H4 (cell line): ENCODE measurements at places on chromosomes 1 and 21. TPM values are rescaled to one million over a fixed set of nuclear protein-coding genes. Genes with fewer than 3 reads are reported as not detected.

- DNase-seq: no peak
Measured at GRCh38 chr1:116763116-116763786, 9.0 kb downstream of the CD2 start.

- no peak for DNase-seq
Measured at GRCh38 chr21:37047079-37047478, 25.8 kb downstream of the PIGP start.

DNA sequence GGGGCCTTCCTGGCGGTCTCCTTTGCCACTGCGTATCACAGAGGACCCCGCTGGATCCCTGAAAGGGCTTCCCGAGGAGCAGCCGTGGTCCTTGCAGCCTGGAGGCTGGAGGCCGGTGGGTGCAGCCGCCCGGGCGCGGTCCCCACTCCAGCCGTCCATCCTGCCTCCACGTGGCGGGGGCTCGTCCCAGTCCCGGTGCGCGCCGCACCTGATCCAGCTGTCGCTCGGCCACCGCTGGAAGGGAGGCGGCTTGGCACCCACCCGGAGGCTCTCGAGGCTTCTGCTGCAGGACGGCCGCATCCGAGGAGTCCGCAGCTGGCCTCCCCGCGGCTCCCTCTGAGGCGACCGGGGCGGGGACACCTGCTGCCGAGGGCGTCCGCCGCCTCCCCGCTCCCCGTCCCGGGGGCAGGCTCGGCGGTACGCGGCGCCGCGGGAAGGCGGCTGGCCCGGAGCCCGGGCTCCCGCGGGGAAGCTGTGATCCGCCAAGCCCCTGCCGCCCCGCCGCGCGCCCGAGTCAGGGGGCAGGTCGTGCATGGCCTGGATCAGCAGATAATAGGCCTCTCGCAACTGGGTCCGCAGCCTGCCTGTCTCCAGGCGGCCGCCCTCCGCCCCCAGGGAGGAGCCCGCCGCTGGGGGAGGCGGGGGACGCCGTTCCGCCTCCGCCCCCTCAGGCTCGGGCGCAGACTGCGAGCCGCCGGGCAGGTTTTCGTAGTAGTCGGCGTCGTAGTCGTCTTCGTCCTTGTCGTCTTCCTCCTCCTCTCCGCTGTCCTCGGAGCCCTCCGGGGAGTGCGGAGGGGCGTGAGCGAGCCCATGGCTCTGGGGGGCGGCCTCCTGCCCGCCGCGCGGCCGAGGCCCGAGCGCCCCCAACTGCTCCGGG lies at the start of gene SYDE2:
Gene SYDE2 (minus strand): TSS at position 554 of the 877 bp plus-strand sequence. CDS start 20 bp downstream, at position 534.
- DNase-seq: peak; percentile 26

DNA sequence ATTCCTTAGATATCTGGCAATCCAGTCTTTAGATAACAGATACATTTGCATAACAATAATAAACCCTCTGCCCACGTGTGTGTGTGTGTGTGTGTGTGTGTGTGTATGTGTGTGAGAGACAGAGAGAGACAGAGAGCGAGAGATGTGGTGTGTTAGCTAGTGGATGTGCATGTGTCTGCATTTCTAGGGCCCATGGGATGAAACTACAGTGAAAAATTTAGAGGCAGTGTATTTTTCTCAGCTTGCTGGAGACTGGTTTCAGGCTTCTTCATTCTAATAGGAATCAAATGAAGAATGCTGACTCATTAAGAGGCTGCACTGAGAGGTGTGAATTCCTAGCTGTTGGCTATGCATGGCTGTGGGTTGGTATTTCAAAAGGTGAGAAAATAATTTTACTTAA lies 303.2 kb downstream of the LMX1A start:
- no peak for DNase-seq

DNA sequence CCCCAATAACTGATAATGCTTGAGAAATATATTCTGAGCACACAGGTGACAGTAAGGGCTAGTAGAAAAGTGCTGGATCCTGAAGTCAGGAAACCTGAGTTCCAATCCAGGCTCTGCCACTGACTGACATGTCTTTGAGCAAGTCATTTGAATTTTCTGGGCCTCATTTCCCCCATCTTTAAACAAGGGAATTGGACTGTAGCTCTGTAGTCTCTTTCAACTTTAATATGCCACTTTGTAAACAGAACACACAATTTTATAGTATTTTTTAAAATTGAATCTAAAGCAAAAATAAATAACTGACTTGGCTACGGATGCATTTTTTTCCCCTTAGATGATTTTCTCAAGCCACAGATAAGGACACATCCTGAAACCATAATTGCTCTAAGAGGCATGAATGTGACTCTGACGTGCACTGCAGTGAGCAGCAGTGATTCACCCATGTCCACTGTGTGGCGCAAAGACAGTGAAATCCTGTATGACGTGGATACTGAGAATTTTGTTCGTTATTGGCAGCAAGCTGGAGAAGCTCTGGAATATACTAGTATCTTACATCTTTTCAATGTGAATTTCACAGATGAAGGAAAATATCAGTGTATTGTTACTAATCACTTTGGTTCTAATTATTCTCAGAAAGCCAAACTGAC lies 37.0 kb downstream of the LRIG2 start:
- DNase-seq: peak; percentile 81

- peak; percentile 76 for DNase-seq
Measured at GRCh38 chr1:42931911-42932422, 26.7 kb downstream of the SLC2A1 start.

DNA sequence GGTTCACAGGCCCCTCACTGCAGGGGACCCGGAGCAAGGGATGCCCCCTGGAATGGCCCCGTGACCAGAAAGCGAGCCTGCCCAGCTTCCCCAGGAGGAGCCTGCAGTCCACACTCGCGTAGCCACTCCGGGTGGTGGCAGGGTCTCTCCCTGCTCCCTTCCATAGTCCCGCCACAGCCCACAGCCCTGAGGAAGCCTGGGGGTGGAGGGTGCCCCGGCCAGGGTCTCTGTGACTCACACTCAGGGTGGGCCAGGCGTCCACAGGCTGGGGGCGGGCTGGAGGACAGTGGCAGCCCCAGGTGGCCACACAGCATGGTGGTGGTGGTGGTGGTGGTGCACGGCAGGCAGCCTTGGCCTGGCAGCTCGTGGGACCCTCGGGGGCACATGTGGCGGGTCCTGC lies 15.6 kb downstream of the YBEY start:
- DNase-seq: no peak

GRCh38 chr1:85225624-85226380 lies 25.0 kb upstream of the SYDE2 start:
- no peak for DNase-seq

Gene BSND
- not detected in 2 replicates for total RNA-seq

DNA sequence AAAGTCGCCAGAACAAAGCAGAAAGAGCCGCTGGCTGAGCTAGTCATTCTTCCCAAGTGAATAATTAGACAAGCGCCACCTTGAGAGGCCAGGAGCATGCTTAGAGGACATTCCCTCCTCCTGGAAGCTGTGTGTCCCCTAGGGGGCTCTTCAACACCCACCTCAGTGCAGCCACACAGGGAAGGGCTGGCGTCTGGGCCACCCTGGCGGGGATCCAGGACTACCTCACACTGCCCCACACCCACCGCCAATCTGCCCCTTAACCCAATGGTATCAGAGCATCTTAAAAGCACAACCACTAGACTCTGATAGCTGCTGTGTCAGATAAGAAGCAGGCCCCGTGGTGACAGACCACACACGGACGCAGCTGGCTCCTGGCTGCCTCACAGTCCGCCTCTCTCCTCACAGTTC lies 24.9 kb downstream of the SETD4 start:
- no peak for DNase-seq

GRCh38 chr1:5394111-5394510 lies 598.1 kb downstream of the NPHP4 start:
- DNase-seq: no peak

- no peak for DNase-seq
Measured at GRCh38 chr1:224863486-224863885, 66.0 kb upstream of the DNAH14 start.

DNA sequence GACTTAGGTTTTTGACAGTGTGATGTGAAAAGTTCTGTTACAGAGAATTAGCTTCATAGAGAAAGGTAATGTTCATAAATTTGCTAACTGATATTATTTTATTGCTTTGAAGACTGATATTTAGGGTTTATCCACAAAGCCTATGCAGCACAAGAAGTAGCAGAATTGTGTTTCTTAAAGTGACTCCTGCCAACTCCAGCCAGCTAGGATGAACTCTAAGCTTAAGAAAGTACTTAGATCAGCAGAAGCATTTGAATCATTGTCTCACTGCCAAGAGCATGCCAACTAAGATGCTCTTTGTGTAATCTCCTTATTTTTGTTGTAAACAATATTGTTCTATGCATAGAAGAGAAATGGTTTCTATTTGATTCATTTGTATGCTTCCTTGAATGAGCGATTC lies 589.4 kb upstream of the ADGRL4 start:
- no peak for DNase-seq

- no peak for DNase-seq
Measured at GRCh38 chr1:119966020-119966419, 69.7 kb upstream of the ADAM30 start.

GRCh38 chr1:202281316-202282024 lies 60.3 kb downstream of the UBE2T start:
- peak; percentile 64 for DNase-seq

DNA sequence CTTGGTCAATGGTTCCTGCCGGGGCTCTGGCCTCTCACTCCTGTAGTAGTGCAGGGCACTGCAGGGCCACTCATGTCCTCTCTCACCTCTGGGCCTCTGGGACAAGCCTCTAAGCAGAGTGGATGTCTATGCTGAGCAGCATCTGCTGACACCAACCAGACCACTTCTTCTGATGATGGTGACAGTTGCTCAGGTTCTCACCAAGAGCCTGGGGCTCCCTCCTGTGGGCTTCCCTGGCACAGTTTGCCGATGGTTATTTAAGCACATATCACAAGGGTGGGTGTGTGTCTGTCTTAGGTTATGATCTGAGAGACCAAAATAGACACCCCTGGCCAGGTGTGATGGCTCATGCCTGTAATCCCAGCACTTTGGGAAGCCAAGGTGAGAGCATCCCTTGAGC lies 17.4 kb upstream of the GPR137B start:
- DNase-seq: no peak

Gene TFF3
- not detected in 2 replicates for total RNA-seq

Gene OR2L2
- total RNA-seq: not detected in 2 replicates

Gene CRYAA
- not detected in 2 replicates for total RNA-seq

DNA sequence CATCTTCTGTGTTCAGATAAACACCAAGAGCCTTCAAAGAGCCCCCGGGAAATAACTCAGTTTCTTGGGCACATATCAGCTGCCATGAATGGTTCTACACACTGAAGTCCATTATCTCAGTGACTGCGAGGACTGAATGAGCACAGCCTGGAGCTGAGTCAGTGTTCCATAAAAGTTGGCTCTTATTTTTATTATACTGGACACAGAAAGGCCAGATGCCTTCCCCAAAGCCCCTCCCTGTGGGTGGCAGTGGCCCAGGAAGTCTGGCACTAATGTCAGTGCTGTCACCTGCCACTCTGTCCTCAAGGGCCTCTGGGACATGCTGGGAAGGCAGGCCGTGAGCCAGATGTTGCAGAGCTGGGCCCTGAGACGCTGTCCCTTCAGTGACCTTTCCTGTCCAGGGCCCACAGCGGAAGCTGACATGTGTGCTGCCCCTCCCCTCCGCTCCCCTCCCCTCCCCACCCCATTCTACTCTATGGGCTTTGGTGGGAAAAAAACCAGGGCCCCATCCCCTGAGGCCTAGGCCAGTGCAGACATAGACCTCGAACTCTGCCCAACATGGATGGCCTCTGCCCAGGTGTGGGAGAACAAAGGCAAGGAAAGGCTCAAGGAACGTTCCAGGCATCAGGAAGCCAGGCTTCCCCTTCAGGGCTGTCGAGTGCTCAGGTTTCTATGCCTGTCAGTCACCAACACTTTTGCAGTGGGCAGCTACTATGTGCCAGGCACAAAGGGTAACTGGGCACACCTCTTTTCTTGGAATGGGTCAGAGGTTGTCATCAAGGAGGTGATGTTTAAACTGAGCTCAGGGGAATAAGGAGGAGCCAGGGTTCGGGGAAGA lies 22.4 kb upstream of the NPPB start:
- no peak for DNase-seq

DNA sequence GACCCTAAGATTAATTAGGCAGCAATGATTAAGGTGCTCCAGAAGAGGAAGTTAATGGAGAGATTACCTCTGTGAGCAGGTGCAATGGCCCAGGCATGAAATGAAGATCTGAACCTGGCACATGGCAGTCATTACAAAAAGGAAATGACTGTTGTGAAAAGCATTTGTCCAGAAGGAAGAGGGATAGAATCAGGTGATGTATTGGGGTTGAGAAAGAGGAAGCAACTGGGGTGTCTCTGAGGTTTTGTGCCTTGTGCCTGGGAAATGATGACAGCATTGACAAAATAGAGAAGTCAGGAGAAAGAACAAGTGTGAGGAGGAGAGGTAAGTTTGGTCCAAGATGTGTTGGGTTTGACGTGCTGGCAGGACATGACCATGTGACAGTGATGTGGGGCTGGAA lies 5.6 kb downstream of the CRCT1 start:
- no peak for DNase-seq

GRCh38 chr1:147109041-147109440 lies 63.2 kb downstream of the PRKAB2 start:
- no peak for DNase-seq

DNA sequence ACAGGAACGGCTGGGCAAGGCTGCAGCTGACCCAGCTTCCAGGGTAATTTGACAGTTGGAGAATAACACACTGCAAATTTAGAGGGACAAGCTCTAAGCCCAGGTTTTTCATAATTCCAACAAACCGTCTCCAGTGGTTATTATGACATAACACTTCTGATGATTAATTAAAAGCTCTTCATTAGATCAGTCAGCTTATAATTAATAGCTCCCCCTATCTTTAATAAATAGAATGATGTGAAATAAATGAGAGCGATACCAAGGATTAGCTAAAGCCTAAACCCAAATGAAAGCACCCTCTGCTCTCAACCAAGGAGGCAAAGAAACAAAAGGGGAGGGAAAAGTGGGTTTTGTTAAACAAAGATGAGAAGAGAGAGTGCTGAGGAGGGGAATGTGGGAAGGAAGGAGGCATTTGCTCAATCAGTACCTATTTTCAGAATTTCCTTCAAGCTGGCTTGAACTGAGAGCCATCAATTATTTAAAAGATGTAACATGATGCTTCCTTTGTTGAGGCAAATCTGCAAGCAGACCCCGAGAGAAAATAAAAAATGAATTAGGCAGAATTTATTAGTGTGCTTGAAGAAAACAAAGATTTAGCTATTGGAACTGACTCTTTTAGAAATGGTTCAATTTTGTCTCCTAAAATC lies 221.8 kb upstream of the ESRRG start:
- DNase-seq: no peak

GRCh38 chr1:109214695-109215623 lies 1.2 kb downstream of the SARS1 start:
- DNase-seq: peak; percentile 81

Gene GJA8
- total RNA-seq: not detected in 2 replicates
